ENCODE measurements at places on chromosomes 4 and X.

DNA sequence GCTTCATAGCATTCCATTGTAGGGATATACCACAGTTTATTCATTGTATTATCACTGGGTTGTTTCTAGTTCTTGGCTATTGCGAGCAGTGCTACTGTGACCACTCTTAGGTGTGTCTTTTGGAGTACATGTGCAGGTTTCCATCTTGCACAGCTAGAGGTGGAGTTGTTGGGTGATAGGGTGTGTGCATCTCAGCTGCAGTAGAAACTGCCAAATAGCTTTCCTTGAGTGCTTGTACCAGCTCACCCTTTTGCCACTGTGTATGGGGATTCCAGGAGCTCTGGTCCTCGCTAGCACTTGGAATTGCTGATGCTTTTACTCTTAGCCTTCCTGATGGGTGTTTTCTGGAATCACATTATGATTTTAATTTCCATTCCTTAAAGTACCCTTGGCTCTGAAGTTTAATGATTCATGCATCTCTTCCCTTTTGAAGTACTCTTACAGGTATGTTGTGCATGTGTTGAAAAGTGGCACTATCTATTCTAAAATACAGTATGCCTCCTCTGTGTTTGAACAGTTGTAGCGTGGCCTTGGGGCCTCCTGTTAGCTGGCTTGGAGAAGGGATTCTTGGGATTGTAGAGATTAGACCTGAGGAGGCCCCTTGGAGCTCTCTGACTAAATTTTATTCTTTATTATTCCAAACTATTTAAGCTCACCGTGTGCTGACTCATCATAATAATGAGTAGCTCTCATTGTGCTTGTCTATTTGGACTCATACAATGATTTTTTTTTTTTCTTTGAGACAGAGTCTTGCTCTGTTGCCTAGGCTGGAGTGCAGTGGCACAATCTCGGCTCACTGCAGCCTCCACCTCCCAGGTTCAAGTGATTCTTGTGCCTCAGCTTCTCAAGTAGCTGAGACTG is 38.4 kb downstream of the HTT start:
- DNase-seq: no peak

- no peak for DNase-seq
Observed at GRCh38 chrX:123093792-123094191, 90.3 kb upstream of the GRIA3 start.

DNA sequence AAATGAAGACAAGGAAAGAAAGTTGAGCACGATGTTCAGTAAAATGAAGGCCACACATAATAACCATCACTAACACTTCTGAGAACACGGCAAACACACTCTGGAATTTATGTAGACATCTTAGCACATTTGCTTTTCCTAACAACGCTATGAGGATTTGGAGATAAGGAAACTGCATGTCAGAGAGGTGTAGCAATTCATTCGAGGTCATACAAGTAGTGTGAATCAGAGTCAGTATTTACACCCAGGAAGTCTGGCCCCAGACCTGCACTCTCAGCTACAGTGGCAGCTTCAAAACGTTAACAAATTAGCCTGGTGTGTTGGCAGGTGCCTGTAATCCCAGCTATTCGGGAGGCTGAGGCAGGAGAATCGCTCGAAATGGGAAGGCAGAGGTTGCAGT is 253.4 kb downstream of the PDGFC start:
- DNase-seq: no peak

GRCh38 chr4:5033281-5033841 is 14.1 kb upstream of the CYTL1 start:
- DNase-seq: peak; percentile 56

DNA sequence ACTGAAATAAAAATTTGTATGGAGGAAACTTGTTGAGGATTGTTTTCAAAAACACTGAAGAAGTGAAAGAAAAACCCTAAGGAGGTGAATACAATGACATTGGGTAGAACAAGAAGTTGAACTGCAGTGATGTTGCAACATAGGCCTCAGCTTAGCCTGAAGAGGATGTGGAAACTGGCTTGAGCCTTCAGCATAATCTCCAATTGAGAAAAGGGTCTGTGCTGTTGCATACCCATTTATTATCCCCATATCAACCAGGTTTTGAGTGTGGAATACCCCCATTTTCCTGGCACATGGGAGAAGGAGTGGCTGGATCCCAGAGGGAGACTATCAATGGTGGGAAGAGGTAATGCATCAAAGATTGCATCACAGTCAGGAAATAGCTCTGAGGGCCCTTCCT is 695.0 kb upstream of the HS3ST1 start:
- DNase-seq: no peak

- DNase-seq: no peak
Observed at GRCh38 chr4:8600266-8600665, 7.7 kb downstream of the CPZ start.

GRCh38 chrX:49627086-49627777 is 28.4 kb downstream of the GAGE1 start:
- DNase-seq: peak; percentile 23

DNA sequence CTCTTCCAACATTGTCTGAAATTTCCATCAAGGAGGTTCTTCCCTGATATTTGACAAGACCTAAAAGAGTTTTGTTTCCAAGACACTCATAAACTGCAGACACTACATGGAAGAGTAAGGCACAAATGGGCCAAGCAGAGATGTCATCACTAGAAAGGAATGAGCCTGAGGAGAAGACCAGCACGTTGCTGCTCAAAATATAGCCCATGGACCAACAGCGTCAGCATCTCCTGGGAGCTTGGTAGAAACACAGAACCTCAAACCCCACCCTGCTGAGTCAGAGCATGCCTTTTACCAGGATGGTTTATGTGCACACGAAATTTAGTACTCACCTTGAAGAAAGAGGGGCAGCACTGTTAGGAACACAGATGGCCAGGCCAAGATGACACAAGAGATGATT is 128.7 kb upstream of the MID1 start:
- DNase-seq: no peak

DNA sequence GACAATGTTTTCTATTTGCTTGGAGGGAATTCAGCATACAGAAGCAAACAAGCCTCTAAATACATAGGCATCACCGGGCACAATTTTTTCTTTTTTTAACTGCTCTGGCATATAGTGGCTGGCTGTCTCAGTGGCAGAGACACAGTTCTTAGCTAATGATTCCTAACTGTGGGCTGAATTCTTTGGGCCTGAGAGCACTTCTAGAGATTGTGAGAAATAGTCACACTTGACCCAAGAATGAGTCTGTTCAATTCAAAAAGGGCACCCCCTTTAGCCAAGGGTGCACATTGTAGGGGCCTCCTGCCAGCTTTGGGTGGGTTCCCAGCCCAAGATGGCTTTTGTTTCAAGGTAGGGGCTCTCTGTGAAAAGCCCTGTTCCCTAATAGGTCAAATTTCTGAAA is 345.7 kb downstream of the ARHGAP10 start:
- no peak for DNase-seq

- no peak for DNase-seq
Observed at GRCh38 chr4:172997217-172997609, 171.4 kb upstream of the GALNT7 start.

DNA sequence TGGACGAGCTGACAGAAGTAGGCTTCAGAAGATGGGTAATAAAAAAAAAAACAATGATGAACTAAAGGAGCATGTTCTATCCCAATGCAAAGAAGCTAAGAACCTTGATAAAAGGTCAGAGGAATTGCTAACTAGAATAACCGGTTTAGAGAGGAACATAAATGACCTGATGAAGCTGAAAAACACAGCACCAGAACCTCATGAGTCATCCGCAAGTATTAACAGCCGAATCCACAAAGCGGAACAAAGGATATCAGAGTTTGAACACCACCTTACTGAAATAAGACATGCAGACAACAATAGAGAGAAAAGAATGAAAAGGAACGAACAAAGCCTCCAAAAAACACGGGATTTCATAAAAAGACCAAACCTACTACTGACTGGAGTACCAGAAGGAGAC is 10.5 kb downstream of the NELFA start:
- DNase-seq: no peak

GRCh38 chr4:53021754-53022512 is 159.8 kb downstream of the RASL11B start:
- DNase-seq: no peak

- no peak for DNase-seq
Observed at GRCh38 chrX:38970074-38970473, 168.8 kb downstream of the MID1IP1 start.

GRCh38 chr4:154559494-154560418 is 3.1 kb upstream of the FGB start:
- peak; percentile 63 for DNase-seq

DNA sequence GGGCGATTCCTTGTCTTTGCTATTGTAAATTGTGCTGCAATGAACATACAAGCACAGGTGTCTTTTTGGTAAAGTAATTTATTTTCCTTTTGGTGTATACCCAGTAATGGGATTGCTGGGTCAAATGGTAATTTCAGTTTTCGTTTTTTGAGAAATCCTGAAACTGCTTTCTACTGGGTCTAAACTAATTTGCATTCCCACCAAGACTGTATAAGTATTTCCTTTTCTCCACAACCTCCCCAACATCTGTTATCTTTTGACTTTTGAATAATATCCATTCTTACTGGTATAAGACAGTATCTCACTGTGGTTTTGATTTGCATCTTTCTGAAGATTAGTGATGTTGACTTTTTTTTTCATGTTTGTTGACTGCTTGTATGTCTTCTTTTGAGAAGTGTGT is 2506.0 kb downstream of the PCDH7 start:
- no peak for DNase-seq

- DNase-seq: no peak
Observed at GRCh38 chrX:140149761-140150160, 184.4 kb upstream of the CXorf66 start.

GRCh38 chrX:135516376-135516775 is 4.1 kb upstream of the INTS6L start:
- no peak for DNase-seq

DNA sequence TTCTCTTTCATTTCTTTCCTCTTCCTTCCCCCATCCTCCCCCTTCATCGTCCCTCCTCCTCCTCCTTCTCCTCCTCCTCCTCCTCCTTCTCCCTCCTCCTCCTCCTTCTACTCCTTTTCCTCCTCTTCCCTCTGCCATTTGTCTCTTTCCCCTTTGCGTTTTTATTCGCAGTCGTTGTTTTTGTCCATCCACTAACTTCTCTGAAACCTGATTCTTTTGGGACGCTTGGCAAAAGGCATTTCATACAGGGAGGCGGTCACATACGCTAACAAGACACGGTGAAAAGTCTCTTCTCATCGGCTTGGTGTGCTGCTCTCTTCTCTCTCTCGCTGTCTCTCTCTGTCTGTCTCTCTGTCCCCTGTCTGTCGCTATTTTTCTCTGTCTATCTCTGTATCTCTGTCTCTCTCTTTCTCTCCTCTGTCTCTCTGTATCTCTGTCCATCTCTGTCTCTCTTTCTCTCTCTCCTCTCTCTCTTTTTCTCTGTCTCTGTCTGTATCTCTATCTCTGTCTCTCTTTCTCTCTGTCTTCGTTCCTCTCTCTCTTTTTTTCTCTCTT is 5.4 kb upstream of the SHOX start:
- DNase-seq: no peak

- DNase-seq: peak; percentile 90
Observed at GRCh38 chrX:120485638-120486520, 16.8 kb upstream of the LAMP2 start.

DNA sequence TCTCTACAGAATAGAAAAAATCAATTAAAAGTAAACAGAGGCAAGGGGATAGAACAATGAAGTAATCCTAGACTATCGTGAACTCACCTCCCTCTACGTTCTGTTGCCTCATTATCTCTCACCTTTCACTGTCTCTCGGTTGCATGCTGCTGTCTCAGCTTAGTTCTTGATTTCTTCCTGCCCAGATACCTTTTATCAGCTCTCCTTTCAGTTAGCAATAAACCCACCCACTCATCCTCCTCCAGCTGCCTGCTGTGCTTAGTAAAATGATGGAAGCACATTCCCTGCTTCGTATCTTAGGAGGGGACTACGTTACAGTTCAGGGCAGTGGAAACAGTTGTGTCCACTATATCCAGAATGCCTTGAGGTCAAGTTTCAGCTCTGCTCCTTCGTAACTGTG is 1709.5 kb upstream of the AGA start:
- no peak for DNase-seq

GRCh38 chrX:73944563-73944908 is 359.4 kb upstream of the ZCCHC13 start:
- no peak for DNase-seq

DNA sequence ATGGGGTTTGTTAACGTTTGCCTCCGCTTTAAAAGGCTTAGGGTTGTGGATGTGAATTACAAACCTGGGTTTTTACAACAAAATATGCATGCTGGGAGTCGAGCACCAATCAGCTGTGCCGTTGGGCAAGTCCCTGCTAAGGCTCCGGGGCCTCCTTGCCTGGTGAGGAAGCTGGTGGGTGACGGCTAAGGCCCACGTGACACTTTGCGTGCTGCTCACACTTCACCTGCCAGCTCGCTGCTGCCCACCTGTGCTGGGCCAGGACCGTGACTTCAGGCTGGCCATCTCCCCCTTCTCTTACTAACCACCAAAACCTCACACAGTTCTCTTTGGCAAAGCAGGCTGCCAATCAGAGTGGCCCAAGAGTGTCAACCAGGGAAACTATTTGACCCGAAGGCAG is 178.3 kb downstream of the AFAP1 start:
- DNase-seq: no peak

- DNase-seq: no peak
Observed at GRCh38 chrX:99722094-99722493, 688.0 kb downstream of the PCDH19 start.

DNA sequence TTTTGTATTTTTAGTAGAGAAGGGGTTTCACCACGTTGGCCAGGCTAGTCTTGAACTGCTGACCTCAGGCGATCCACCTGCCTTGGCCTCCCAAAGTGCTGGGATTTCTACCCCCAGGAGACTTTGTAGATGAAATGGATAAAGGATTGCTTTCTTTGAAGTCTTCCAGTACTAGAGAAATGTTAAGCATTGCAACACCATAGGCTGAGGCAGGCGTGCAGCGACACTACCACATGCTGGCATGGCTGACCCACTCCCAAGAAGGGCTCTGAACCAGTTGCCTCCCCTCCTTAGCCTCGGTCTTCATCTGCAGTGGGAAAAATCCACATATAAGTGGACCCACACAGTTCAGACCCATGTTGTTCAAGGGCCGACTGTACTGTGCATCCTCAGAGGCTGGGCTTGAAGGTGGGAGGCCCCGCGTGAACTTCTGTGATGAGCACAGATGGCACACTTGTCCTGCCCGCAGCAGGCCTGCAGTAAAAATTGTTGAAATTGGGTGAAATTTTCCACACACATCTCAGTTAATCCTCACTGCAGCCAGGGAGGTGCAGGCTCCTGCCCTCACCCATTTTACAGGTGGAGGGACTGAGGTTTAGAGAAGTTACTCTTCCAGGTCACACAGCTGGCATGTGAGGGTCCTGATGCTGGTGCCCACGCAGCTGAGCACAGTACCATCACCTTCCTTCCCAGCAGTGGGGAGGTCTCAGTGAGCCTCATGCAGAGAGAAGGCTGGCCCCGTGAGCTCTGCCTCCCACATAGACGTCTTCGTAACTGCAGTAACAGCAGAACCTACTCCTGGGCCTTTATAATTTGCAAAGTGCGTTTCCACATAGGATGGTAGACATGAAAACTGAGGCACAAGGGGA is 35.5 kb downstream of the HTRA3 start:
- no peak for DNase-seq

Data from H4 (cell line).